ENCODE measurements at places on chromosomes 6 and 20.
A peak's percentile ranks its signal among the peaks of the same experiment; 100 is the strongest.

DNA sequence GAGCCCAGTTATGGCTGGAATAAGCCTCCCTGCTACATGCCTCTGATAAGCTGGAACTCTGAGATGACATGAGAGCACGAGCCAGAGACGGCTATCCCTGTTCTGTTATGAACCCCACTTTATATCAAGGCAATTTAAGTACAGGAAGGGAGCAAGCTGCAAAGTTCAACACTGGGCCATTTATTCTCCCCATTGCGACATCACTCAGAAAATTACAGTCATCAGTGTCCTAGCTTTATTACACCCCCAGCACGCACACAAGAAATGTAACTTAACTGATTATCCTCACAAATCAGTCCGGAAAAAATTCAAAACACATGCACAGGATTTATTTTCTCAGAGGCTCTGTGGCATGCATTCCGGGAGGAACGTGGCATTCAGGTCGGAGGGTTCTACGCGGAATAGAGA is 125.3 kb upstream of the SLC2A12 start:
- DNase-seq = peak; percentile 55

DNA sequence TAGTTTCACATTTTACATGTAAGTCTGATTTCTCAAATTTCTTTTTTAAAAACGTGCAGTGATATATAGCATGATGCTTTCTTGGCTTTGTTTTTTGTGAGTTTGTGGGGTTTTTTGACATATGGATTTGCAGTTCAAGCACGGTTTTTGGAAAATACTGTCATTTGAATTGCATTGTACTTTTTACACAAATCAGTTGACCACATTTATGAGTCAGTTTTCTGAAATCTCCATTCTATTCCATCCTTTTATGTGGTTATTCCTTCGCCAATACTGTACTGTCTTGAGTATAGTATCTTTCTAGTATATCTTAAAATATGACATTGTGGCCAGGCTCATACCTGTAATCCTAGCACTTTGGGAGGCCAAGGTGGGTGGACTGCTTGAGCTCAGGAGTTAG is 890.0 kb upstream of the CITED2 start:
- DNase-seq = no peak

GRCh38 chr6:151007076-151007475 is 141.6 kb downstream of the MTHFD1L start:
- no peak for DNase-seq

DNA sequence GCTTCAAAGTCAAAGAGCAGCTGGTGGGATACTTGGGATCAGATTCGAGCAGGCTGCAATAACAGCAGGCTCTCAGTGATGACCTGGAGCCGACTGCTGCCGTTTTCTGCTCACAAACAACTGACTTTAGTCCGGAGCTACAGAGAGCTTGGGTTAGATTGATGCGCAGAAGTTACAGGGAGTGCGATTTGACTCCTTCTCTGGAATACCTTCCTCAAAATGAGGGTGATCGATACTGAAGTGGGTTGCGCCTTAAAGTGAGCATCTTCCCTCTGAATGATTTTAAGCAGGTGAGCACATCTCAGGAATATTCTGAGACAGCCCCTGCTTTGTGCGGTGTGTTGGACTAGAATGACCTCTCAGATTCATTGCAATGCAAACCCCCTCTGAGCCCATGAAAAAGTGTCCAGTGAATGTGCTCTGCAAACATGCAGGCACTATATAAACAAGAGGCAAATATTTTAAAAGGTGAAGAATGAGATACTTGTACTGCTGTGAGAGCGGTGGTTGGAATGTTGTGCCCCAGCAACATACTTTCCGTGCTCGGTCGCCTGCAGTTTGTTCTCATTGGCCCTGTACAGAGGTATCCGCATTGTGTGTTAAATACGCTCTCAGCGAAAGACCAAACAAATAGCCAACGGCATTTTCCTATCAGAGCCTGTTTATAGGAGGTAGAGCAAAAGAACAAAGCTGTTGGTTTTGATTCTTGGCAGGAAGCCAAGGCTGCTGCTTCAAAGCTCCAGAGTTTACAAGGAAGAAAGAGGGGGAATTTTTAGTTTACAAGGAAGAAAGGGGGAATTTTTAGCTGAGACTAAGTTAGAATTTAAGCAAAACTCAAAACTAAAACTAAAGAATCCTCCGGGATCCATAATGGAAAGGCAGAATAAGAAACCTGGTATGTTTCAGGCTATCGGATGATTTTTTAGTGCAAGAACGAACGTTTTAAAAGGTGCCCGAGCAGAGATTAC is 67.7 kb downstream of the PHACTR2 start:
- DNase-seq = no peak

DNA sequence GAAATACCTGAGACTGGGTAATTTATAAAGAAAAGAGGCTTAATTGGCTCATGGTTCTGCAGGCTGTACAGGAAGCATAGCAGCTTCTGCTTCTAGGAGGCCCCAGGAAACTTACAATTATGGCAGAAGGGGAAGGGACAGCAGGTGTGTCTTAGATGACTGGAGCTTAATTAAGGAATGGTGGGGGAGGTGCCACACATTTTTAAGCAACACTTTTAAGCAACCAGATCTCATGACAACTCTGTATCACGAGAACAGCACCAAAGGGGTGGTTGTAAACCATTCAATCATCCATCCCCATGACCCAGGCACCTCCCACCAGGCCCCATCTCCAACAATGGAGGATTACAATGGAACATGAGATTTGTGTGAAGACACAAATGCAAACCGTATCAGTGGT is 26.9 kb downstream of the FIG4 start:
- DNase-seq = no peak

Measured in RKO (cell line).